Epithelial cell of proximal tubule (primary cell): ENCODE measurements at places on chromosomes 13 and 19. TPM values are rescaled to one million over a fixed set of nuclear protein-coding genes. Genes with fewer than 3 reads are reported as not detected.
A peak's percentile ranks its signal among the peaks of the same experiment; 100 is the strongest.

GRCh38 chr13:79427883-79428282 lies 21.8 kb upstream of the RBM26 start:
- DNase-seq, result no peak

DNA sequence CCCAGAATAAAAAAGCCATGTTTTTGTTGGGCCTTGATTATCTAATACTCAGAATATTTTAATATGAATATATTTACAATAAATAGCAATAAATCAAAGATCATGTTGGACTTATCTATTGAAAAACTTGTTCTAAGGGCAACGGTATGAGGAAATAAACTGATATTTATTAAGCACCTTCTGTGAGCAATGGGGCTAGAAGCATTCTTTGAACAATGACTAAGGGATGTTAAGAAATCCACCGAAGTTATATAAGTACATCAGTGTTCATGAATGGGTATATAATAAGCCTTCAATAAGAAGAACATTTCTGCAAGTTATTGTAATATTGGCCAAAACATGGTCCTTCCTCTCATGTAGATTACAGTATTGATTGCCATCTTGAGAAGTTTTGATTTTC lies 221.8 kb downstream of the OXGR1 start:
- no peak for DNase-seq

GRCh38 chr13:24226762-24227161 lies 66.2 kb downstream of the SPATA13 start:
- DNase-seq, result no peak

DNA sequence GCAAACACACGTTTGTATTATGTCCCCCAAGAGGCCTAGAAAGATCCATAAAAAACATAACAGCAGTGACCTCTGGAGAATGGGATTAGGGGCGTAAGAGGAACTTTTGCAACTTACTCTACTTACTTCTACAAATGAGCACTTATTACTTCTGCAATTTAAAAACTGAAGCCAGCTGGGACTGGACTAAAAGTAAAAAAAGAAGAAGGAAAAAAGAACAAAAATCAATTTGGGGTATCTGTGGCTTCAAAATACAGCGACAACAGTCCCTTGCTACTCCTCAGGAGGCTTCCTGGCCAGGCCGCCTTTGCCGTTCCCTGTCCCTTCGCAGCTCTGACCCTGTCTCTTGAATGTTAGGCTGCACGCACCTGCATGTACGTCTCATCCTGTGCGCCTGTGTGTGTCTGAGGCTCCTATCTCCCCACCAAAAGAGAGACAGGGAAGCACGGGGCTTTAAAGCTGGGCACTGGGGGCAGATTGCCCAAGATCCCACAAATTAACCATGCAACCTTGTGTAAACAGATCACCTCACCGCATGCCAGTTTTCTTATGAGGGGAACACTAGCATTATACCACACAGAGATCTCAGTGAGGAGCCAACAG lies 12.1 kb upstream of the FKRP start:
- DNase-seq, result no peak

SIAH3 gene
- 0.23 and 0.29 TPM in 2 replicates for total RNA-seq

TEAD2 gene
- 74.5 and 89.5 TPM in 2 replicates for total RNA-seq

GRCh38 chr13:34421858-34422475 lies 520.1 kb upstream of the NBEA start:
- no peak for DNase-seq

JAK3 gene
- 5.3 and 8.0 TPM in 2 replicates for total RNA-seq

DNA sequence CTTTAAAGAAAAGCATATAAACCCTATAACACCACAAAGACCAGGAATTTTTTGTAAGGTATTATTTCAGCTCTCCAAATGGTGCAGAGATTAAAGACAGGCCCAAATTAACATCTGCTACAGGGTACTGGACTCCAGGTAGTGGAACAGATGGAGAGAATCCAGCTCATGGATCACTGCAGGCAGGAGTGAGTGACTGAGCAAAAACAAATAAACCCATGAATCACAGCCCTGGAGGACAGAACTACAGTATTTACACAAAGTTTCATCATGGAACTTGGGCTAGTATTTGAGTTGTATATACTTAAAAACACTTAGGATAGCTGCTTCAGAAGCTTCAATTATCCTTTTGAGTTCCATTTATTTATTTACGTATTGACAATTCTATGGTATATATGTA lies 132.8 kb upstream of the SPRY2 start:
- DNase-seq, result peak; percentile 47

SIGLEC14 gene
- not detected in 2 replicates for total RNA-seq
